Fibroblast of skin of left quadriceps (primary cell): ENCODE measurements at places on chromosomes 3 and 15.

DNA sequence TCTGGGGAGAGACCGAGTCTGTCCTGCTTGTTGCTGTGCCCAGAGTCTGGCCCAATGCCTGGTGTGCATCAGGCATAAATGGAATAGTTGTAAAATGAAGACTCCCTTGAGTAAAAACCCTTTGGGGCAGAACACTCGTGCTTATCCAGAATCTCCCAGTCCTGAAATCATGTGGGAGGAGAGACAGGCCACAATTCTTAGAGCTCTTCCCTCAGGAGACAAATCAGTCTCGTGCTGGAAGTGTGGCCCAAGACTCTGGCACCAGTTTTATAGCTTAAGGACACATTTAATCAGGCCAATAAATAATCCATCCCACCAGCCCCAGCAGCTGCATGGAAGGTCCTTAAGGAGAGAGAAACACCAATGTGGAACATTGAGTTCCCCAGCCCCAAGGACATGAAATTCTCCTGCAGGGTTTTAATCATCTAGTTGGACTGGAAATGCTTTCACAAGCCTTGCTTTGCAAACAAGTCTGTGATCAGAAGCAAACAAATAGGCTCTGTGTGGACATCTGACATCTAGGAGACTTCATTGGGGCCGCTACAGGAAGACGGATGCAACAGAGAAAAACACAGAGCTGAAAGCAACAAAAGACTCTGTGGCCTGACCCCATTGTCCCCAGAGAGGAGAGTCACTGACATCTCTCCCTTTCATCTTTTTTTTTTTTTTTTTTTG lies 70.4 kb downstream of the LSM3 start:
- DNase-seq = no peak

DNA sequence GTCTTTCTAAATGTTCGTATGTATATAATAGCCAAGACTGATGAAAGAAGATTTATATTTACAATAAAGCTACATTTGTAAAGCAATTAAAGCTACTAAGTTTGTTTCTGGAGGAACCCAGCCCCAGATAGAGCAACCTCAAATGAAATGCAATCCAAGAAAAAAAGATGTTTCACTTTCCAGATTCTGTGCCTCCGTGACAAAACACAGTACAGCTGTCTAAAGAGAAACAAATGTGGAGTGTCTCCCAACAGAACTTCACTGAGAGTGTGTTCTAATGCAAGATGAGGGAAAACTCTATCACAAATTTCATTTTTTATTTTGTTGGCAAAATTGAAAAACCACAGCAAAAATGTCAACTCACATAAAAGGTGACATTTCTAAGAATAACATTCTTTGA lies 317.0 kb downstream of the OCA2 start:
- no peak for DNase-seq

DNA sequence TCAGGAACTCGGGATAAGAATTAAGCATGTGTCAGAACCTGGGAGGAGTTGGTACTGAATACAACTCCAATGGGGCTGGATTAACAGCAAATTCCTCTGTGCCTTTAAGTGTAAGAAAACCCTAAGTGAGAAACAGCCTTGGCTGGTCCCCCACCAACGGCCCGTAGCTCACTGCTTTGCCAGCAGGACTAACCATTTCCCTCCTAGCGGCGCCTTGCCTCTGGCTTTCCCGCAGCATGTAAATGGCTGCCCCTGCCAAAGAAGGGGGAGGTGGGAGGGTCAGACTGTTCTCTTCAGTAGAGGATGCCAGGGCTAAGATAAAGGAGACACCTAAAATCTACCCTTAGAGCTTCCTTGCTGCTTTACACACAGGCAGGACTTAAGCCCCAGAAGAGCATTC lies 51.0 kb upstream of the SH3GL3 start:
- no peak for DNase-seq

- DNase-seq = no peak
Measured at GRCh38 chr15:70767667-70768066, 4.3 kb upstream of the UACA start.

DNA sequence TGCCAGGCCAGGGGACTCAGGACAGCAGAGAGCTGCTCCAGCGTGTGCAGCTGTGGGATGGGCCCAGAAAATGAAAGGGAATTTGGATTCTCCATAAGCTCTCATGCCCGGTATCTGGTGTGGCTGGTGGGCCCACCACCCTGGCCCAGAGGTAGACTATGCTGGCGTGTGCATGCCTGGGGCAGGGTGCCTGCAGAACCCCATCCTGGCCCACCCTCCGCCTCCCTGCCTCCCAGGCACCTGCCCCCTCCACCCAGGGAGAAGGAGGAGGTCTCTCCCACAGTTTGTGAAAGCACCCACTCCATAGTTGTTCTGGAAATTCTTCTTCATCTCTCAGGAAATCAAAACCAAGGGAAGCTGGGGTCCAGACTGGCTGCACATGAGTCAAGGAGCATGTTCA lies 112.9 kb downstream of the ADCY5 start:
- DNase-seq = no peak
